Pulmonary artery endothelial cell (primary cell): ENCODE measurements at places on chromosomes 13 and 19. TPM values are rescaled to one million over a fixed set of nuclear protein-coding genes. Genes with fewer than 3 reads are reported as not detected.

Gene STAP2
- total RNA-seq = 8.1 and 10.3 TPM in 2 replicates

Gene MYO16
- 0.04 TPM in 1 of 2 replicates, not detected in the other for total RNA-seq

Gene SIGLEC11
- total RNA-seq = not detected in 2 replicates

Gene A1BG
- total RNA-seq = 2.2 and 5.3 TPM in 2 replicates

Gene URAD
- not detected in 2 replicates for total RNA-seq
